ENCODE measurements at places on chromosomes 2 and 18.

- no peak for DNase-seq
Measured at GRCh38 chr18:74715306-74715705, 117.6 kb downstream of the ZNF407 start.

GRCh38 chr2:151181524-151181923 lies 80.1 kb downstream of the RBM43 start:
- no peak for DNase-seq

DNA sequence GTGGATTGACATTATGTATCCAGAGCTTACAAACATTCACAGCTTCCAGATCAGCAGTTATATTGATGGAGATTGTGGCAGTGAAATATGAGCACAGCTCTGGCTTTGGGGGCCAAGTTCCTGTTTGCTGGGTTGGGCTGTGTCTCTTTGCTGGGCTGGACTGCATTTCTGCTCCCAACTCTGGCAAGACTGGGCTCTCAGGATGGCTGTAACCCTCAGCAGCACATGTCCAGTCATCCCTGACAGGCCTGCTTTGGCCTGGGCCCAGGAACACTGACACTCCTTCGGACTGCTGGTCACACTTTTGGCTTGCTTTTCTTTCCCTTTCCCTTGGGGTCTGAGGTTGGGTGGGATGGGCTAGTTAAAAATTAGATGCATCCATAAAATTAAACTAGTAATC lies 17.9 kb upstream of the VPS4B start:
- no peak for DNase-seq

DNA sequence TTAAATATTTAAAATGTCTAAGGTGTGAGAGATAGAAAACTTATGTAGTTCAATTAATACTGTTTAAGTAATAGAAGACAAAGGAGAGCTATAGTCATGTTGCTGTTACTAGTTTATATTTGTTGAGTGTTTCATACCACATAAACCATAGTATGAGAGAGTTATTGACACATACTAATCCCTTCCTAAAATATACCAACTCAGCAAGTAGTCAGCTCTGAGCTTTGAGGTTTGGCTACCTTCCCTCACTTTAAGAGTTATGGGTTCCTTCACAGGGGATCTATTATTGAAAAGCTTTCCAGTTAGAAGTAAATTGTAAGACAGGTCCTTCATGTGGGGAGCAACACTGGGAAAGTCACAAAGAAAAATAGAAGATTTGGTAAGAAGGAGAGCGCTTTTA lies 701.6 kb upstream of the ZEB2 start:
- DNase-seq, result no peak

GRCh38 chr2:241870081-241870541 lies 582 bp downstream of the RTP5 start:
- no peak for DNase-seq

- DNase-seq, result no peak
Measured at GRCh38 chr2:135845257-135845656, 8.3 kb upstream of the LCT start.

GRCh38 chr2:159902722-159903121 lies 104.7 kb upstream of the CD302 start:
- no peak for DNase-seq

DNA sequence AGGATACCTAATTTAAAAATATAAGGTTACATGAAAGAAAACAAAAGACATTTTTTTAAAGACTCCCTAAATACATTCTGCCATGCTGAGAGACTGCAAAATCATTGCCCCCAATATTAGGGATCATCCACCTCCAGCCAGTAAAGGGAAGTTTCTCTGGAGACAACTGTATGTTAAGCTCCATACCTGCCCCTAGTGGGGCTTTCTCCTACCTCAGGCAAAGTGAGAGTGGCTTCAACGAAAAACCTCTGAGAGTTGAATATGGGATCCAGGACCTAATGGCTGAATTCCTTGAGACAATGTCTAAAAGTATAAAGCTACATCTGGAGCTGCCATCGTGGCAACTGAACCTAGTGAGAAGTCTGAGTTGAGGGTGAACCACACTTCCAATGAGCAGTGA lies 248.1 kb upstream of the FIGN start:
- no peak for DNase-seq

DNA sequence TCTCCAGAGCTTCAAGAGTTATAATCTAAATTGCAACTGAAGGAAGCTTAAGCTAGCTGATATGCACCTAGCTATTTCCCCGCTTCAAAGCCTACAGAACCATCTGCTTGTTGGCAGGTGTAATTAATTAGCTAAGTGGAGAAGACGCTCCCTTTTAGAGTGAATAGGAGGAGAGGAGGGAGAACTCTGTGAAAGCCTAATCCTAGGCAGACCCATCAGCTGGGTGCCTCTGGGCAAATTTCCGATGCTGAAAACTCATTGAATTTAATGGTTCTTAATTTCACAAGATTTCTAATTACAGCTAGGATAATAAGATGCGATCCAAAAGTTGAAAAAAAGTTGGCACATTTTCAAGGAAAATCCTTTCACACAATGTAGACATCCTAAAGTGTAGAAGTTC lies 735.9 kb downstream of the ERBB4 start:
- DNase-seq, result no peak
